T-cell (primary cell): ENCODE measurements at places on chromosomes 2 and 18. TPM values are rescaled to one million over a fixed set of nuclear protein-coding genes. Genes with fewer than 3 reads are reported as not detected.

GRCh38 chr2:13858626-13859025 lies 773.9 kb upstream of the LRATD1 start:
- no peak for DNase-seq

DNA sequence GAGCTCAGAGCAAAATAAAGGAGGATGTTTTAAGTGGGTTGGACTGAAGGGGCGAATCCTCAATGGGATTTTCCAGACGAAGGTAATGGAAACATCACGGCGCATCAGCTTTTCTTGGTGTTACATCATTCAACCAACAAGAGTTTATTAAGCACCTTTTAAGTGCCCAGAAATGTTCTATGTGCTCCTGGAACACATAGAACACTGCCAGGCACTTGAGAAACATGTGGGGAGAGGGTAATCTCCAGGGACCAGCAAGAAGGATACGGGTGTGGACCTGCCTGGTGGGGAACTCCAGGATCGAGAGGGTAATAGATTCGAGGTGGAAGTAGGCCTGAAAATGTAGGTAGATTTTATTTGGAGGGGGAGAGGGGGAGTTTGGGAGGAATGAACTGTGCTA lies 168.6 kb downstream of the PRKCE start:
- DNase-seq = no peak

DNA sequence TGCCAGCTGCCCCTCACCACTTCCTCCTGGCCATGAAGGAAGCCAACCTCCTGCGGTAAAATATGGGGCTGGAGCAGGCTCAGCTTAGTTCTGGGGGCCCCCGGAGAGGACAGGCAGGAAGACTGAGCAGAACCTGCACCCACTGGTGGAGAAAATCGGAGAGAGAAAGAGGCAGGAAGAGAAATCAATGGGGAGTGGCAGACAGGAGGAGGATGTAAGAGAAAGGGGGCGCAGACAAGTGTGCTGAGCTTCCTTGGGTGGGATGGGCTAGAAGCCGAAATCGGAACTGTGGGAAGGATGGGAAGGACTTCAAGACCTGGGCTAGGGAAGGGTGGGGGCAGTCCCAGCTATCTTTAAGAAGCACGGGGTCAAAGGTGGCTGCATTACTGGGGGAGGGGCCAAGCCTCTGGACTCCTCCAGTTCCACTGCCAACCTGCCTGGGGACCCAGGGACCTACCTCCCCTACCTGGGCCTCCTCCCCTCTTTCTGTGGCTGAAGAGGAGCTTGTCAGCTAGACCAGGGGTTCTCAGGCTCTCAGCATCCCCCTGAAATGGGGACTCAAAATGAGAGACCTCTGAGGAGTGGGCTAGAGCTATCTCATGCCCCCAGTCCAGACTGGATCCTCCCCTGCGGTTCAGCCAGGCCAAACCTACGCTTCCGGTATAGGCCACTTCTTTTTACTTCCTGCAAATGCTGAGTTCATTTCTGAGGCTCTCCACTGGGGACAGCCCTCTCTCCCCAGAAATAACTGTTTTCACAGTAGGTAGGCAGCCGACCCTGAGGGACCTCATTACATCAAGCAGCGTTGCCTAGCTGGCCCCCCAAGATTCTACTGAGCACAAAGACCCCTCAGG lies 33.6 kb upstream of the B3GNT7 start:
- DNase-seq = no peak

DNA sequence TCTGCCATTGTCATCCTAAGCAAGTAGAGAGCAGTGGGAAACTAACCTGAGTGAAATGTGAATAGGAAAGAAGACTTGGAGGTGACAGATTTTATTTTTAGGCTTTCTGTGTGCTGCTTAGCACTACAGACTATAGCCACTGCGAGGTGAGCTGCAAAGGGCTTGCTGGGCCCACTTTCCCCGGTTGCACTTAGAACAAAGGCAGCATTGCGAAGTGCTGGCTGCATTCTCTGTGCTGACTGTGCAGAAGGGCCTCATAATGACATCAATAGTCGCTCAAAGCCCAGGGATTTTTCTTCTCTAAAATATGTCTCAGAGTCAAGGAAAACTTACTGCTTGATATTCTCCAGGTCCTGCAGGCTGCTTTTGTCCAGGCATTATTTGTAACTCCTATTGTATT lies 592.1 kb downstream of the TDRD15 start:
- no peak for DNase-seq

DNA sequence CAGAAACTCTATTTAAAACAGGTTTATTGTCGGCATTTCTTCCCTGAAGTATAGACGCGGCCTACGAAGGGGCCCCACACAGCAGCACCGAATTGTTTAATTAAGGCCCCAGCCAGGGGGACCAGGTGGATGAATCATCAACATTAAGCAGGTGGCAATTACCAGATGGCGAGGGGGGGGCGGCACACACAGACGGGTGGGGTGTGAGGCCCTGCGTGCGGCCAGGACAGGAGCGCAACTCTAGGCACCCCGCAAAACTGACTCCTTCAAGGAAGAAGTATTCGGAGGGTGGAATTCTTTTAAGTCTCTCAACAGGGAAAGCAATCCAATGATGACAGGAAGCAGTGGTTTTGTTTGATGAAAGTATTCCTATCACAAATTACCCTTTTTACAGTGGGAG lies 830.4 kb downstream of the GALR1 start:
- DNase-seq = no peak

- no peak for DNase-seq
Observed at GRCh38 chr2:96150791-96151594, 5.8 kb upstream of the DUSP2 start.

GRCh38 chr2:26772064-26773001 lies 8.2 kb downstream of the SLC35F6 start:
- DNase-seq = peak; percentile 29

DNA sequence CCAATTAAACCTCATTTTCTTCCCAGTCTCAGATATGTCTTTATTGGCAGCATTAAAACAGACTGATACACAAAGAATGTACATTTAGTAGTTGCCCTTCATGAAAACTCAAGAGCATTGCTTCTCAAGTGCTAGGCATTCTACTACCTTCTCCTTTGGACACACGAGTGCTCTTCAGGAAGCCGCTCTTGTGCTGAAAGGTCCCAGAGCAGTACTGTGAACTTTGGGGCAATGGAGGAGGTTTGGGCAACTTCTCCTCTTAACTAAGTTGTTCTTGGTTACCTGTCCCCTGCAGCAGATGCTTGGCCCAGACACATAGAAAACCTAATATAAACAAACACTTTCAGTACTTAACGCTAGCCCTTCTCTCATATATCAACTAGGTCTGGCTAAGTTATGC lies 362.8 kb downstream of the DPP10 start:
- DNase-seq = no peak

GRCh38 chr2:71482055-71482454 lies 28.7 kb downstream of the DYSF start:
- DNase-seq = no peak

- no peak for DNase-seq
Observed at GRCh38 chr2:192049362-192049761, 145.4 kb downstream of the TMEFF2 start.

- DNase-seq = no peak
Observed at GRCh38 chr2:119402645-119403560, 28.8 kb upstream of the TMEM37 start.

DNA sequence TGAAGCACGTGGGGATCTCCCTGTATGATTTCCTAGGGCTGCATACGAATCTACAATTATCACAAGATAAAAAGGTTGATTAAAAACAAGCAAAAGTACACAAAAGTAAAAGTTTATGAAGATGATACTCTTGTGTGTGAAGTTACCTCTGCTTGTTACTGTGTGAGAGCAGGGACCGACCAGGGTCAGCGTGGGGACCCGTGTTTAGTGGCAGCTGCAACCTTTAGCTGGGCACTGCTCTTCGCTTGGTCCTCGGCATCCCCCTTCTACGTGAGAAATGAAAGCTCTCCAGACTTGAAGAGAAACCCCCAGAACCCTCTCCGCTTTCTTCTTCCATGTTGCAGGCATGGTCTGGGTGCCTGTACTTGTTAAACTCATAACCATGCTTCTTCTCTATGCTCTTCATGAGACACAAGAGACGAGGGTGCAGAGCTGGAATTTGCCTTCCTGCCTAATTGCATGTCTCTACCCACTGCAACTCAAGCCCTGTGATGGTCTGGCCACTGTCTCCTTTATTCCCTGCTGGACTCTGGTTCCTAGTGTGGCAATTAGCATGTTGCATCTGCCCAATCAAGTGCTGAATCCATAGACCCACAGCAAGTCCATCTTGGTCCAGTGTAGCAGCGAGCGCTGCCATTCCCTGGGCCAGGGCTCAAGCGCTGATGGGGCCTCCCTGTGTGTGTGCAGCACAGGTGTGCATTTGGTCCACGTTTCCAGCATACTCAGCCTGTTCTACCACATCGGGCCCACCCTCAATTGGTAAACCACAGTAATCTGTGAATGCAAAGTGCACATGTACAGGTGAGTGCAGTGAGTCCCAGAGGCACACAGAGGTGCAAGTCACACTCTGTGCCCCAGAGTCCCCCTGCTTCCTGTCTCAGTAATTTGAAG lies 88.5 kb downstream of the TWIST2 start:
- DNase-seq = no peak

DNA sequence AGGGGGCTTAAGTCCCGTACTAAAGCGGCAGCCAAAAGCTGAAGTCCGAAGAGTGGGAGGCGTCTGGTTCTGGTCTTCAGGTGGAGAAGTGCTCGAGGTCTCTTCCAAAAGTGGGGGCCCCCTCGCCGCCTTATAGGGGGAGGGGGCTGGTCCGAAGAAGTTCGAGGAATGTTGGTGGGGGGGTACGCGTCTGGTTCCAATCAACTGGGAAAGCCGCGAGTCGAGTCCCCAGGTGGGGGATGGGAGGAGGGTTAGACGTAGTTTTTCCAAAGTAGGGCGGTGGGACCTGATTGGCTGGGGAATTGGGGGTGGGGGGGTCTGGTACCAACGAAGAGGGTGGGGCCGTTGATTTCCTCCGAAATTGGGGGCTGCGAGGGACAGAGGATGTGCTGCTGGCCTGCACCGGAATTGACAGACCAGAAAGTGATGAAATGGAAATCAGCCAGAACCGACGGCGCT lies 594 bp downstream of the ITM2C start:
- DNase-seq = no peak

- no peak for DNase-seq
Observed at GRCh38 chr2:109139865-109140396, 10.9 kb downstream of the SH3RF3 start.

DNA sequence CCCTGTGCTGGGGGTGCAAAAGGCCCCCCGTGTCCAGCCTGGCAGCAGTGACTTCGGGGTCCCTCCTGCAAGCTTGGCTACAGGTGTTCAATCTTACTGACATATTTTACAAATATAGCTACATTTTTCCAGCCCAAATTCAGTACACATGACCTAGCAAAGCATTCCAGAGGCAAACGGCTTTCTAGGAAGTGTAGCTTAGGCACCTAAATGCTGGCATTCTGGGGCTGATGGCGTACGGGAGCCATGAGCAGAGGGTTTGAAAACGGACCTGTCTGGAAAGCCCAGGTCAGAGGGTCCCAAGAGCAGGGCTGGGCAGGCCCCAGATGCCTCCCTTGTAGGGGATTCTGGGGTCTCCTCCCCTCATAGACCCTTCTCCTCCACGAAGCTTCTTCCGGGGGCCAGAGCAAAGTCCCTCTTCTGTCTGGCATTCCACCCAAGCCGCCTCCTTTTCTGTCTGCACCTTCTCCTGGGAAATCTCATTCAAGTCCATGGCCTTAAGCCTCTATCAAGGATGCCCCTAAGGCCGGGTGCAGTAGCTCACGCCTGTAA lies 63.3 kb upstream of the ASAP2 start:
- DNase-seq = no peak

DNA sequence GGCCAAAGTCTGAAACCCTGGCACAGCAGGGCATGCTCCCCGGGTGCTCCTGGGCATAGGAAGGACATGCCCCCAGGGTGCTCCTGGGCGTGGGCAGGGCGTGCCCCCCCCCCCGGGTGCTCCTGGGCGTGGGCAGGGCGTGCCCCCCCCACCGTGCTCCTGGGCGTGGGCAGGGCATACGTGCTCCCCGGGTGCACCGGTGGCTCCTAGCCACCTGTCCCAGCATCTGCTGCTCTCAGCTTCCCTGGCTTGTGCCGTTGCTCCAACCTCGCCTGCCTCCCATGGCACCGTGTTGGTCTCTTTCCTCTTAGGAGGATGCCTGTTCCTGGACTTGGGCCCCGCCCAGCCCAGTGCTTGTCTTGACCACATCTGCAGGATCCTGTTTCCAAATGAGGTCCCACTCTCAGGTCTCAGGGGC lies 95.6 kb upstream of the CTDP1 start:
- no peak for DNase-seq

DNA sequence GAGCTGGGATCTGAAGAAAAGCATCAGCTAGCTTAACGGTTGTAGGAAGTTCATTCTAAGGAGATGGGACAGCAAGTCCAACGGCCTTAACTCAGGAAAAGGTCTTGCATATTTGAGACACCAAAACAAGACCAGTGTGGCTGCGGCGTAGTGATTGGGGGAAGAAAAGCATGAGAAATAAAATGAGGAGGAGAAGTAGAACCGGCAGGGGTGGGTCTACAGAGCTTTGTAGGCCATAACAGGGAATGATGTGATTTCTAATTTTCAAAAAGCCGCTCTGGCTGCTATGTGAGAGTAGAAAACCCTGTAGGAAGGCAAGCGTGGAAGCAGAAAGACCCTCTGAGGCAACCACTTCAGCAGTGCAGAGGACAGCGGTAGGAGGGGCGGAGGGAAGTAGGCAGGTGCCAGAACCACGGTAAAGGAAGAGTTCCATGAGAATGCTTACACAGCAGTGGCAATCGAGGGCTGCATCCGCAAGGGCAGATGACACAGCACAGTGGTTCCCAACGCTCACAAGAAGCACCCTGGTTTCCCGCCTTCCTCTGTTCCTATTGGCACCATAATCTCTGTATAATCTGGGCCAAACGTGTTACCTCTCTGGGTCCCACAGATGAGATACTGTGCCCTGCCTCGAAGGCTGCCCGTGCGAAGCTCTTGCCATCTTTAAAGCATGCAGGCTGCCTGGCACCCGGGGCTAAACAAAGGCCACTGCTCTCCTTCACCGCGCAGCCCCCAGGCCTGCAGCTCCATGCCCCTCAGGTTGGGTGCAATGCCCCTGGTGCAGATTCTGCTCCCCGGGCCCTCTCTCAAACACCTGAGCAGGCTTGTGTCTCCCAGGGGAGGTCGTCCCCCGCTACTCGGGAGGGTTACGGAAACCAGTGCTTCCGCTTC lies 795 bp downstream of the ANKRD39 start:
- DNase-seq = no peak

- peak; percentile 22 for DNase-seq
Observed at GRCh38 chr2:134466141-134466540, 212.3 kb downstream of the MGAT5 start.

- no peak for DNase-seq
Observed at GRCh38 chr2:207807516-207807915, 37.8 kb upstream of the FZD5 start.

- no peak for DNase-seq
Observed at GRCh38 chr2:171469176-171469575, 35.1 kb downstream of the DCAF17 start.

DNA sequence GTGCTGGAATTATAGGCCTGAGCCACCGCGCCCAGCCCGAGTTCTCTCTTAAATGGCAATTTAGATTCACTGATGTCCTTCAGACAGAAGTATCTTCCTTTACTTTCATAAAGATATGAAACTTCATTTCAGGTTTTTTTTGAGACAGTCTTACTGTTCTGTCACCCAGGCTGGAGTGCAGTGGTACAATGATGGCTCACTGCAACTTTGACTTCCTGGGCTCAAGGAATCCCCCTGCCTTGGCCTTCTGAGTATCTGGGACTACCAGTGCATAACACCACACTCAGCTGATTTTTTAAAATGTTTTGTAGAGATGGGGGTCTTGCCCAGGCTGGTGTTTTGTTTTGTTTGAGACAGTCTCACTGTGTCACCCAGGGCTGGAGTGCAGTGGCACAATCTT lies 13.2 kb downstream of the ITGB1BP1 start:
- DNase-seq = no peak

GRCh38 chr18:44502790-44503189 lies 177.9 kb upstream of the SETBP1 start:
- no peak for DNase-seq

KIAA2012 gene
- not detected for total RNA-seq

TRIM54 gene
- not detected for total RNA-seq

GYPC gene
- 119 TPM for total RNA-seq

TUBA4B gene
- total RNA-seq = not detected
